Dermis lymphatic vessel endothelial cell (primary cell): ENCODE measurements at places on chromosomes 3 and 15. TPM values are rescaled to one million over a fixed set of nuclear protein-coding genes. Genes with fewer than 3 reads are reported as not detected.

The ANXA2 gene
- 3,467 and 4,337 TPM in 2 replicates for total RNA-seq

The MINAR1 gene
- total RNA-seq: 0.77 and 0.87 TPM in 2 replicates

The SPPL2A gene
- total RNA-seq: 82.5 and 104 TPM in 2 replicates

The CYP8B1 gene
- not detected in 2 replicates for total RNA-seq

The MYZAP gene
- 81.3 and 99.6 TPM in 2 replicates for total RNA-seq

The FHIT gene
- total RNA-seq: 0.26 and 0.76 TPM in 2 replicates

The AQP9 gene
- total RNA-seq: not detected in 2 replicates

The PRSS50 gene
- total RNA-seq: not detected in 2 replicates

The EAF2 gene
- 0.26 and 0.33 TPM in 2 replicates for total RNA-seq

The CD200 gene
- 4.7 and 6.7 TPM in 2 replicates for total RNA-seq

The ZNF609 gene
- total RNA-seq: 15.3 and 16.8 TPM in 2 replicates
